Jurkat, Clone E6-1 (cell line): ENCODE measurements at places on chromosomes 2 and 18.

- DNase-seq = no peak
Observed at GRCh38 chr18:71115261-71115660, 826.4 kb downstream of the SOCS6 start.

- no peak for DNase-seq
Observed at GRCh38 chr18:52008736-52009135, 331.3 kb upstream of the DCC start.

- DNase-seq = no peak
Observed at GRCh38 chr2:8604262-8604661, 77.6 kb upstream of the ID2 start.

GRCh38 chr18:46073474-46074331 lies 1.6 kb upstream of the PSTPIP2 start:
- peak; percentile 51 for DNase-seq

DNA sequence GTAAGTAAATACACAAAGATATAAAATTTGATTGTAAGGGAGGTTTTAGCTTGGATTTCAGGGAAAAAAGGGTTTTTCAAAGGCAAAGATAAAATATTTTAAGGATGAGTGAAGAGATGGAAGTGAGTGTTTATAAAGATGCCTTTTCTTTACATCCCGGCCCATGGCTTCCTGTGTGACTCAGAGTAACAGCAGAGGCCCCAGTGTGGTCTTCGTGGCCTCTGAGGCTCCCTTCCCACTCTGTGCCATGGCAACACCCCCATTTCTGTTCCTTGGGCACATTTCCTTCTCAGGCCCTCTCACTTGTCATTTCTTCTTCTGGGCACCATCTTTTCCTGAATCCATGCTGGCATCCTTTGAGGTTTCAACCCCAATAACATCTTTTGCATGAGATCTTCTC lies 92.6 kb upstream of the TMEM18 start:
- DNase-seq = peak; percentile 74

GRCh38 chr2:219278655-219279150 lies 463 bp upstream of the DNAJB2 start:
- no peak for DNase-seq

DNA sequence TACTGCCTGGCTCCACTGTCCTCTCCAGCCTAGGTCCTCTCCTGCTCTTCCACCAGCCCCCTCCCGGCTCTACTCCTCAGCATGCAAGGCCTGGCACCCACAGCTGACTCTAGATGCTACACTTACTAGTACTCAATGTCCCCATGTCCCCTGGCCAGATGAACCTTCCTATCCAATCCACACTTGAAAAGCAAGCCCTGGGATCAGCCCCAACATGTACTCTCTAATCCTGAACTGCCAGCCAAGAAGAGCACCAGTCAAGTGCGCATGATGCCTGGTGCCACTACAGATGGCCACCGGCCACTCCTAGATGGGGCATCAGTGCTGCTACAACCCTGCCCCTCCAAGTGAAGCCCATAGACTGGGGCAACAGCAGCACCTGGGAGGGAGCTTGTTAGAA lies 168.2 kb downstream of the STK39 start:
- DNase-seq = no peak

DNA sequence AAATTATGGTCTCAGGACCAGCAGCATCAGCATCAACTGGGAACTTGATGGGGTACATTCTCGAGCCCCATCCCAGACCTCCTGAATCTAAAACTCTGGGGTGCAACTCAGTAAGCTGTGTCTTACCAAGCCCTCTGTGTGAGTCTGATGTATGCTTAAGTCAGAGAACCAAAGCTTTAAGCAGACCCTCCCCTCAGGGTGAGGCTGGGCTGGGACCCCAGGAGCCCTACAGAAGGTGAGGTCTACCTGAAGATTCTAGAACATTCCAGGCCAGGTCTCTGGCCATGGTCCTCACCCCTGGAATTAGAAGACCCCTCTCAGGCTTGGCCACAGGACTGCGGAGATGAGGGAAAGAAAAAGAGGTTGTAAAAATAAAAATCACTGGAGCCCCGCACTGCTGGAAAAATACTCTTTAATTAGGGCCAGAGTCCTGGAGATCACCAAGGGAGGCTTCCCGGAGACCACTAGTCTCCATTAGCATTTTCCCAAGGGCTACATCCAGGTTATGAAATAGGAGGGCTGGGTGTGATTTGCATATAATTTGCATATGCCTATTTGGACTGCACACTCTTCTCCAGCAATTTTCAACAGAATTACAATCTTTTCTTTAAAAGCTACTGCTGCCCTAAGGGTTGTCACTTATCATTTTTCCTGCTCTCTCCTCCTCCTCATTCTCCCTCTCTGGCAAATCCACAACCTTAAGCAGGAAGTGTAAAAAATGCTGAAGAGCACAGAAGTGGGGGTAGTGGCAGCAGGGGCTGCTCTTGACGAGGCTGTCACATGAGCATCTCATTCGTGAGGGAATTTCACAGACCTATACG lies 100.2 kb downstream of the ZBTB7C start:
- no peak for DNase-seq

DNA sequence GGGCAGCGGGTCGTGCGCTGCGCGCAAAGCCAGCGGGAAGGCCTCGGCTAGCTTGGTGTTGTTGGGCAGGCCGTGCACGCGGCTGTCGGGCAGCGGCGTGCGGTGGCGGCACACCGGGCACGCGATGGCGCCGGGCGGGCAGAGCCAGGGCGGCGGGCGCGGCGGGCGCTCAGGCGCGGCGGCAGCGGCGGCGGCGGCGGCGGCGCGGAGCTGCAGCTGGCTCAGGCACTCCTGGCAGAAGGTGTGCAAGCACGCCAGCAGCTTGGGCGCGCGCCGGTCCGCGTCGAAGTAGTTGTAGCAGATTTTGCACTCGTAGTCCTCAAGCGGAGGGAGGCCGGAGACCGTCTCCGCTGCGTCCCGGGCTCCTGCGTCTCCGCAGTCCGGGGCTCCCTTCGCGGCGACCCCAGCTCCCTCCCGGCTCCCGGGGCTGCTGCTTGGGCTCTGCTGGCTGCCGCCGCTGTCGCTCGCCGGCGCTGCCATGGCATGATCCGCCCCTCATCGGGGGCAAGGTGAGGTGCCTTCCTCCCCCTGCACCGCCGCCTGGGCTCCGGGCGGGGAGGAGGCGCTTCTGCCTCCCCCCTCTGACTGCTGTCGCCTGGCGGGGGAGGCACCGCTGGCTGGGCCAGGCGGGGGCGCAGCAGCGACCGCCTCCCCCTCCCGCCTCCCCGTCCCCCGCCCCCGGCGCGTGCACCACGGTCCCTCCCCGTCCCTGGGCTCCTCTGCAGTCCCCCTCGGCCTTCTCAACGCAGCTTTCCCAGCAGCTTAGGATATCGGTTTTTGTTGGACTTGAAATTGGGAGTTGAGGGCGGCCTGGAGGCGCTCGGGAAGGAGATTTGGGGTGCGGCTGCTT lies 21.0 kb upstream of the PAX3 start:
- DNase-seq = no peak

- DNase-seq = no peak
Observed at GRCh38 chr2:160371251-160372009, 122.2 kb downstream of the RBMS1 start.

DNA sequence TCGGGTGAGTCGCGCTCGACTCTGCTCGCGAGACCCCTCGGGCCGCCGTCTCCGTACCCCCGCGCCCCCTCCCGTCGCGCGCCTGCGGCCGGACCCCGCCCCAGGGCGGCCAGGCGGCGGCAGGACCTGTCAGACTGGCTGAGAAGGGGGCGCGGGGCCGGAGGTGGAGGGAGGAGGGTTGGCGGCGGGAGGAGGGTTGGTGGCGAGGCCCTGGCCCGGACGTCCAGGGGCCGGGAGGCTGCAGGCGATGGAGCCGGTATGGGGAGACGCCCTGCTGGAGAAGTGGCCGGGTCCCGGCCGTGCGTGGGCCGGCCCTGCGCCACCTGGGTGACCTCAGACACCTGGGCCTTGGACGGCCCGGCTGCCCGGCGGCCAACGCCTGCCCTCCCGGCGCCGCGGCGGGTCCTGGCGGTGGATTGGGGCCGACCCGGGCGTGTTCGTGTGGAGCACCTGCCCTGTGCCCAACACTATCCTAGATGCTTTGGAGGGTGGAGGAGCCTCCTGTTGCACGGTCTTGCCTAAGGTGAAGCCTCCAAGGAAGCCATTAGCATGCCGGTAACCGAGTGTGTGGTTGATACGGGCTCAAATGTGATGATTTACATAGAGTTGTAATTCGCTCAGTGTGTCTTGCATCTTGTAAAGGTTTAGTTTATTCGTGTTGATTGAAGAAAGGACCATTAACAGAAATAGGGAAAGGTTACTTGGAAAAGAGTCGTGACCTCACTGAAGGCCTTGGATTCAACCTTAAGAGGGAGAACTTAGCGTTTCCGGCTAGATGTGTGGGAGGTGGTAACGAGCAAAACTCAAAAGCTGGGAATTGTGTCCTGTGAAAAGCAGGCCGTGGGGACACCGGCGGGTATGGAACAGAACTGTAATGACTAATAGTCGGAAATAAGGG lies 550 bp downstream of the MYL12B start:
- DNase-seq = no peak

GRCh38 chr18:10727477-10727876 lies 201.7 kb downstream of the NAPG start:
- no peak for DNase-seq
